Right lobe of liver (tissue), 6 donors: ENCODE measurements at places on chromosomes 1 and 21.
A peak's percentile ranks its signal among the peaks of the same experiment; 100 is the strongest.

GRCh38 chr1:37472281-37472680 is 2.1 kb upstream of the ZC3H12A start:
- DNase-seq: no peak

DNA sequence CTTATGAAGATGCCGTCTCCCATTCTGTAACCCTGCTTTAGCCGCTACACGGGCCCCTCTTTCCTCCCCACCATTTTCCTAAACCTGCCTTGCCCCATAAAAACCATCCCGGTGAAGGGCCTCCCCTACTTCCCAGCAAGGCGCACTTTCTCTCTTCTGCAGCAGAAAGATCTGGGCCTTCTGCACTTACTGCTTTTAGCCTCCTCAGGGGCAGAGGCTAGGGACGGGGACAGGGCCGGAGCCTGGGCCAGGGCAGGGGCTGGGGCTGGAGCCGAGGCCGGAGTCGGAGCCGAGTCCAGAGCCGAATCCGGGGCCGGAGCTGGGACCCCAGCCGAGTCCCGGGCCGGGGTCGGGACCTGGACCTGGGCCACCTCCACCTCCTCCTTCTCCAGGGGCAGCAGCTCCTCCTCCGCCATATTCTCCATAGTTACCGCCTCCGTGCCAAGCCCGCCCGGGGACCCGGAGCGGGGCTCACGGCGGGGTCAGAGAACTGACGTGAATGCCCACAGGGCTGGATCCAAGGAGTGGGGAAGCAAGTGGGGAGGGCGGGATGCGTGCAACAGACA is 382 bp downstream of the TRMT1L start:
- DNase-seq: no peak

- DNase-seq: no peak
These were observed 134.2 kb downstream of the SYT2 start for GRCh38 chr1:202575918-202576653.

- no peak for DNase-seq
These were observed 91.2 kb downstream of the MPZL1 start for GRCh38 chr1:167812972-167813371.

DNA sequence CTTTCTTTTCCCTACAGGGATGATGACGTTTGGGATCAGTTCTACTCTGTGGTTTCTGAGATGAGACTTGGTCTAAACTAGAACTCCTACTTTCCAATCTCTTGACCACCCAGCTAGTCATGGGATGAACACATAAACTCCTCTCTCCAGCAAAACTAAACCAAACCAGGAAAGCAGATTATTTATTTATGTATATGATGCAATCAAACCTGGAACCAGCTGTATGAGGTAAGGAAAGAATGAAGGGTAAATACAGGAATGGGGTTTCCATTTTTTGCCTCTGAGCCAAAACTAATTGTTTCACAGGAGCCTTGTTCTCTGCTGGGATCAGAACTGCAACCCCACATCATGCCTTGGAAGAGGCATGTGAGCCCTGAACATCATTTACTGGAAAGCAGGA is 3.3 kb upstream of the AGT start:
- no peak for DNase-seq

DNA sequence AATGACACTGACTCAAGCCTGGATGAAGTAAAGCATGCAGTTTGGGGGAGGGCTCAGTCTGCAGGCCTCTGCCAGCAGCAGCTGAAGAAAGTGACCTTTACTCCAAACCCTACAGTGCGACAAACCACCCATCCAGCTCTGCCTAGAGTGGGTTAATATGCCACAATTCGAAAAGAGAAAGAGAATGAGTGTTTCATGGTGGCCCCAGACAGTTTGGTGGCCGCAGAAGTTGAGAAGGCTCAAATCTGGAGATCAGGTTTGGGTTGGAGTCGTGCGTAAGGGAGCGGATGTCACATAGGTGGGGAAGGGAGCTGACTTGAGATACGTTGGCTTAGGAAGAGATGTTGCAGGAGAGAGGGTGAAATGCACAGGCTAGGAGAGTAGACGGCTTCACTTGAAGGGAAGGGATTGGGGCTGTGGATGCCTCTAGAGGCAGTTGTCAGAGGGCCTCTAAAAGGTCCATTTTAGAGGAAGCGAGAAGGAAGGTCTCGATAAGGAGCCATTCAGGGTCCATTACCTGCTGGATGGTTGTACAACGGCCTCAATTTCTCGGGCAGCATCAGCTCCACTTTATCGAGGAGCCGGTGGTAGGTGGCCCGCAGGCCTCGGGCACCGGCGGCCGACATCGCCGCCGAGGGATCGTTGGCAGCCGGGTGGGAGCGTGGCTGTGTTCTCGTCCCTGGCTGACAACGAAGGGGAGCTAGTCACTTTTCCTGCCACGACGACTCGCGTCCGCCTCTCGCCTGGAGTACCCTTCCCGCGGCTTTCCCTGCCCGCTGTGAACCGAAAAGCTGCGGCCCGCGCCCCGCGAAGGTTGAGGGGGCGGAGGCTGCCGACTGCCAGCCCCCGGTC is 1.0 kb upstream of the DCAF6 start:
- DNase-seq: peak; percentile 46
